HAP-1 (cell line): ENCODE measurements at places on chromosomes 16 and 17.

DNA sequence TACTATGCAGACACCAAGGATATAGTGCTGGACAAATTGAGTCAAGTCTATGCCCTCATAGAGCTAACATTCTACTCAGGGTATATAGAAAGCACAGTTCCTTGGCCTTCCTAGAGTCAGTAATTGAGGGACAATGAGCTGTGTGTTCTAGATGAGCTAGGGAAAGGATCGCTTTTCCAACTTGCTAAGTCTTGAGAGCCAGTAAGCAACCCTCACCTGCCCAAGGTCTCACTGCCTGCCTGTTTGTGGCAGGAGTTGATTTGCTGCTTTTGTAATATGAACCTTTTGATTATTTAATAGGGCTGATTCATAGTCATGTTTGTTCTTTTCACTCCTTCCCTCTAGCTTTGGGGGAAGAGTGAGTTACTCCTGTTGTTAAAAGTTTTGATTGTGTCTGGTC, 6.5 kb downstream of the DDX42 start:
- DNase-seq = no peak

DNA sequence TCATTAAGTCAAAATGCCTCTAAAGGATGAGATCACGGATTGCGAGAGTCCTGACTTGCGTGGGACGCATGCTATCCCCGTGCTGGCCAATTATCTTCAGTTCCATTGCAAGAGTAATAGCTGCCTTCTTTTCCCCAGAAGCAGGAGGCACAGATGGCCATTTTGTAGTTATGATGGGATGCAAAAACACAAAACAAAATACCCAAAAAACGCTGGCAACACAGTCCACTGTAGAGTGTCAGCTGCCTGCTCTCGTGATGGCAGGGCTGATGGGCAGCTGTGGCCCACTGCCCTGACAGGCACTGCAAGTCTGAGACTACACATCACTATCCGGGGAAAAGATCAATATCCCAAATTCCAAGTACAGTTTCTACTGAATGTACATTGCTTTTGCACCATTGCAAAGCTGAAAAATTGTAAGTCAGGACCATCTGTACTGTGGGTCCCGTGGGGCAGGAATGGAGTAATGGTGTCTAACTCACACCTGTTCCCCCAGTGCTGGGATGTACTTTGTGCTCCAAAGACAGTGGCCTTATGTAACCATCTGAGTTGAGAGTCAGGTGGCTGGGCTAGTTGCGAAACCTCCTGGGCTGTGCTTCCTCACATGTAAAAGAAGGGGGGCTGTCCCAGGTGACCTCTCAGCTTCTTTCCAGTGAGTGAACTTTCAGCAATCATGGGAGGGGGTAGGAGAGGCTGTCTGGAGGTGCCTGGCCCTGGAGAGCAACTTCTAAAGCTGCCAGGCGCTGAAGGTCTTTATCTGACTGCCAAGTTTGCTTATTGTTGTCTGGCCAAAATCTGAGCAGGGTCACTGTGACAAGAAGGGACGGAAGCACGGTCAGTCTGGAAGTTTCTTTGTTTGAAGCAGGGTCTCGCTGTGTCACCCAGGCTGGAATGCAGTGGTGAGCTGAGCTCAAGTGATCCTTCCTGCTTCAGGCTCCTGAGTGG, 4.7 kb downstream of the SLC47A1 start:
- no peak for DNase-seq

DNA sequence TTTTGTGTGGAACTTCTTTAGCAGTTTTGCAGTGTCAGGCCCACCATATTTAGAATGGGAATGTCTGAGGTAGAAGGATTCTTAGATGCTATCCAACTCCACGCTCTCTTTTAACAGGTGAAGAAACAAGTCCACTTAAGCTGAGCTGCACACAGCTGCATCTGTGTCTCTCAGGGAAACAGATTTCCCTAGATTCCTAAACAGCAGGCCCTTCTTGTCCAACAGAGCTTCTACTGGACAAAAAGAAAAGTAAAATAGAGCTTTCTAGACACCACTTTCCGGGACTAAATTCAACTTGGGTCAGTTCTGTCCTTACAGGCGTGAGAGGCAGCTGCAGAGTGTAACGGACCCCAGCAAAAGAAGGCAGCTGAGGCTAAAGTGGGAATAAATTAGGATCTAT, 51.7 kb downstream of the SNX11 start:
- no peak for DNase-seq

DNA sequence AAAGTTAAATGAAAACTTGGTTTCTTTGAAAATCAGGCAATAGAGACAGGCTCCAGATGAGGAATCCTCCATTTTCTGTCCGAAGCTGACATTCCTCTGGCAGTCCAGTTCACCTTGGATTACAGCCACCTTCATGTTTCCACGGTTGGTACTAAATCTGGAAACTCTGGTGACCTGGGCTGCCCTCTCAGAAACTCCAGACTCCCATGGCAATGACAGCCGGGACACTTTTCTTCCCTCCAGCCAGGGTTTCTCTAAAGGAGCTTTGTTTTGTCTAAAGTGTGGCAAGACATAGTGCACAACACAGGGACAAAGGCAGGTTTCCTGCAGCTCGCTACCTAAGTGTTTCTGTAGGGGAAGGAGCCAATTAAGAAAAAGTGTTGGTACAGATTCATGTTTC, 36.0 kb downstream of the CLUAP1 start:
- DNase-seq = no peak

DNA sequence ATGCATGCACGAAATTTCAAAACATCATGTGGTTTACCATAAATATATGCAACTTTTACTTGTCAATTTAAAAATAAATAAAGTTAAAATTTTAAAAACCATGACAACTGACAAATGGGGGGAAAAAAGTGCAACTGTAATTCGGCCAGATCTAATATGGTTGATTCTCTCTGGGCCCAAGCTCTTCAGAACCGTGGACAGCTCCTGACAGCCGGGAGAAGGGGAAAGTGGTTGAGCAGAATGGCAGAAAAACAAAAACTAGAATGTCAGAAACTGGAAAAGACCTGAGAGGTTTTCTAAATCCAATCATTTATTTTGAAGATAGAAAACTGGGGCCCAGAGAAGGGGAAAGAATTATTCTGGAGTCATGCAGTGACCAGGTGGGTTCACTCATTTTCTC, 126.6 kb downstream of the TMEM132E start:
- peak; percentile 62 for DNase-seq

DNA sequence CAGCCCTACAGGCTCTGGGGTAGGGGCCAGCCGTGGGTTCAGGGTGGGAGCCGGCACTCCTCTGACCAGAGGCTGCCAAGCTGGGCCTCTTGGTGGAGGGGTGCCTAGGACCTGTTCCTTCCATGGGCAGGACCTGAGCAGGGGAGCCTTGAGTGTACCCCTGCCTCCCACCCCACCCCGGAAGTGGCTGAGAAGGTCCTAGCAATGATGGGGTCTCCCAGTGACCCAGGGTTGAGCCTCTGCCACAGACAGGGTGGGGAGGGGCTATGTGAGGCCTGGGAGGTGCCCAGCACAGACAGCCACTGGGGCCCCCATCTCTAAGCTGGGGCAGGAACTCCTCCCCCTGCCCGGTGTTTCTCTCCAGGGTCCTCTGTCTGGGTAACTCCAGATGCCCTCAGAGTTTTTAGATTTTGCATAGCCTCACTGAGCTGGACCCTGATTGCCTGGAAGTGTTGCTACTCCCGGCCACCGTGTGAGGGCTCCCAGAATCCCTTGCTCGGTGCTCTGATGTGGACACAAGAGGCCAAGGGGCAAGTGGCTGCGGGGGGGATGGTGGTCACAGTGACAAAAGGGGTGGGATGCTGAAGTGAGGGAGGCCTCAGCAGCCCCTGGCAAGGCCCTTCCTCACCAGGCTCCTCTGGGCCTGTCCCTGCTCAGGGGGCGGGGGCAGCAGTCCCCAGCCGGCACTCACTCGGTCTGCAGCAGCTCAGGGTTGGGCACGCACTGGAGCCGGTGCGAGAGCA, 6.4 kb upstream of the MTSS2 start:
- DNase-seq = no peak

DNA sequence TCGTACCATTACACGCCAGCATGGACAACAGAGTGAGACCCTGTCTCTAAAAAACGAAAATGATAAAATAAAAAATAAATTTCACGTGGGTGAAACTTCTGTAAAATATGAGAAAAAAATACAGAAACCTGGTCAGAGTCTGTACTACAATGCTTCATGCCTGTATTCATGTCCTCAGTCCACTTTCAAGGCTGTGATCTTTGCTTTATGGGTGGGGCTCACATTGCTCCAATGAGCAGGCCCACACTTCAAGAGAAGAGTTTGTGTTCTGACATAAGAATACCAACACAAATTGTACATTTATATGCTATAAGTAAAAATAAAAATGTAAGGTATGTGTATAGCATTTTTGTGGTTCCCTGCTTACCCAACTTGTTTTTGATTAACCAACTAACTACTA, 32.2 kb upstream of the ABCA3 start:
- no peak for DNase-seq

DNA sequence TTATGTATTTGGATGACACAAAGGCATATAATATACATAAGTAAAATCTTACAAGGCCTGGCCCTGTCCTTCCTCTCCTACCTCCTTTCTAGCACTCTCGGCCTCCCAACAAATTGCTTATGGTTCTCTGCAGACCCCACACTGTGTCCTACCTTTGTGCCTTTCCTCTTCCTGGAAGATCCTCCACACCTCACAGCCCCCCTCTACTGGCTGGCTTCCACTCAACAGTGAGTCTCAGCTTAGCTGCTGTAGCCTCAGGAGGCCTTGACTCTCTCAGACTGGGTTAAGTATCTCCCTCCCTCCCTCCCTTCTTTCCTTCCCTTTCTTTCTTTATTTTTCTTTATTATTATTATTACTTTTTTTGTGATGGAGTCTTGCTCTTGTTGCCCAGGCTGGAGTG, 8.3 kb upstream of the SLC52A1 start:
- no peak for DNase-seq
